ENCODE measurements at places on chromosomes 12 and 14. TPM values are rescaled to one million over a fixed set of nuclear protein-coding genes. Genes with fewer than 3 reads are reported as not detected.

Gene TAS2R42
- not detected for total RNA-seq

Gene DTX3
- 43.7 TPM for total RNA-seq

Gene KCNH5
- 0.13 TPM for total RNA-seq

Gene SOAT2
- not detected for total RNA-seq

Gene KERA
- not detected for total RNA-seq

Gene IL22
- total RNA-seq, result not detected

Gene APOF
- total RNA-seq, result not detected

Gene SYCP3
- total RNA-seq, result not detected

Gene IRAK3
- total RNA-seq, result 4.9 TPM

Gene COL2A1
- 1.9 TPM for total RNA-seq

Gene CMA1
- total RNA-seq, result not detected

Gene GLS2
- total RNA-seq, result 0.21 TPM
